ENCODE measurements at places on chromosomes 7 and 10.

DNA sequence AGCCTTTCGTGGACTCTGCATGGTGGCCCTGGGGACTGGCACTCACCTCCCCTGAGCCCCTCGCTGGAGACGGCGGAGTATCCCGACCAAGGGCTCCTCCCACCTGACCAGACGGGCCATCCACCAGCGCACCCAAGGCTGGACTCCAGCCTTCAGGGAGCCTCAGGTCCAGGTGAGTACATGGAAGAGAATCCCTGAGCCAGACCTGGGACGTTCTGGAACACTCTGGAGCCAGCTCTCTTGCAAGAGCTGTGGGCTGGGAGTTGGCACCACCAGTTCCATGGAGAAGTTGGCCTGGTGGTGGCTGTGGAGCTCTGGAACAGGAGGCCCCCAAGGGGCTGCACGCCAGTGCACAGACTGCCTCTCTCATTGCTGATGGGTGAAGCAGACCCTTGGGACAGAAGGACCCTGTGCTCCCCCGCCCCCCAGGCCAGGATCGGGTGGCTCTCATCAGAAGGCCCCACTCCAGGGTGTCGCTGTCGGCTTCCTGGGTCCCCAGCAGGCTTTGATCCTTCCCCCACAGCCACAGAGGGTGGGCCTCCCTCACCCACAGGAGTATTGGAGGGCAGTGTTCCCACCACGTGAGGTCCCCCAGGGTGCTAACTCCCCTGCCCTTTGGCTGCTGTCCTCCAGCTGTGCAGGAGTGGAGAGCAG, 189.9 kb downstream of the EBF3 start:
- DNase-seq = no peak

DNA sequence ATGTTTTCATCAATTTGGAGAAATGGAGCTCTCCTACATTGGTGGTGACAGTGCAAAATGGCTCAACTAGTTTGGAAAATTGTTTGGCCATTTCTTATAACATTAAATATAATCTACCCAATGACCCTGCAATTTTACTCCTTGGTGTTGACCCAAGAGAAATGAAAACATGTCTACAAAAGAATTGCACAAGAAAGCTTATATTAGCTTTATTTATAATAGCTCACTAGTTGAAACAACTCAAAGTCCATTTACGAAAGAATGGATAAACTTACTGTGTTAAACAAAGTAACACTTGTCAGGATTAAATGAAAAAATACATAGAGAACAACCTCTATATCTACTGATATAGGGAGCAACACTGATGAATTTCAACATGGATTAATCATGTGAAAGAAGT, 539.9 kb downstream of the DNAJB9 start:
- DNase-seq = no peak

GRCh38 chr7:77476871-77477270, 60.2 kb upstream of the PTPN12 start:
- DNase-seq = no peak

DNA sequence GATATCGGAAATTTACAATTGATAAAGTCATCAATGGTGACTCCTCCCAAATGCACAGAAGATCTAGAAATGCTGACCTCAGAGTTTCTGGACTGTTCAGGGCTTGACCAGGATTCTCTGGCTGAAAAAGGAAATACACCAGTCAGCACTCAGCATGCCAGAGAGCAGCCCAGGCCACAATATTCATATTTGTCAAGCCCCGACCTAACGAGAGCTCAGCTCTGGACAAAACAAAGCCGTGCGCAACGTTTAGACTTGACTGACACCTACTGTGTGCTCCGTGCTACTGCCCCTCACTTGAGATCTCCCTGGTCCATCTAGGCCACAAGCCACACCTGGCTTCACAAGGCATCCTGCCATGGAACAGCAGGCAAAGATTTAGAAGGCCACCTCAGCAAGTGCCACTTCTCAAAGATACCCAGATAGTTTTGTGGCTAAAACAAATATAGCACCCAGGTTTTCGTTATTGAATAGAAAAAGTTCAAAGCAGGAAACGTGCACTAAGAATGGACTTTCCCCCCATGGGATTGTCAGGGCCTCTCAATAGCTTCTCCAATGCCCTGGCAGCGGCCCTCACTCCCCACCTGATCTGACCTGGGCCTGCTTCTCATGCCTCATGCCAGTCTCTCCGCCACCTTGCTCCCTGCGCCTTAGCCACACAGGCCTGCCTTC, 218.3 kb downstream of the FAM107B start:
- DNase-seq = no peak

- no peak for DNase-seq
Measured at GRCh38 chr10:122182308-122182707, 88.8 kb upstream of the BTBD16 start.

- DNase-seq = no peak
Measured at GRCh38 chr10:78931321-78932053, 137.3 kb upstream of the ZMIZ1 start.

Data from naive thymus-derived CD4-positive, alpha-beta T cell (primary cell).